ENCODE measurements at places on chromosomes 4 and X.
A peak's percentile ranks its signal among the peaks of the same experiment; 100 is the strongest.

- DNase-seq: no peak
Observed at GRCh38 chr4:182554736-182555135, 311.5 kb downstream of the TENM3 start.

- DNase-seq: no peak
Observed at GRCh38 chr4:17740702-17741101, 40.7 kb downstream of the FAM184B start.

- DNase-seq: no peak
Observed at GRCh38 chr4:142091691-142092182, 455.4 kb downstream of the IL15 start.

GRCh38 chr4:184250795-184251669 lies 33.4 kb upstream of the ENPP6 start:
- DNase-seq: peak; percentile 5

DNA sequence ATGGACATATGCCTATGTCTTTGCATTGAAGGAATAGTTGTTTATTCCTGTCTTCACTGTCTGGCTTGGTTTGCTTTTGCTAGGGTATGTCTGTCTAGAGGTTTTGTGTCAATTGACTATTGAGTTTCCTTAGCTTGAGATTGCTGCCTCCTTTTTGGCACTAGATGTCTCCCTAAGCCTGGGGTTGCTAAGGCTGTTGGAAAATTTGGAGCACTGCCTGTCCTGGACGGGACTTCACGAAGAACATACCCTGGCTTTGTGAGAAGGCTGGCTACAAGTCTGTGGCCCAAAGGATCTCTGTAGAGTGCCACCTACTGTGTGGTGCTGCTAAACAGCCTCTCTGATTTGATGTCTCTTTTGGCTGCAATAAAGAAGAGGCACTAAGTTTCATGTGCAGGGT lies 183.8 kb upstream of the NUDT10 start:
- DNase-seq: no peak

DNA sequence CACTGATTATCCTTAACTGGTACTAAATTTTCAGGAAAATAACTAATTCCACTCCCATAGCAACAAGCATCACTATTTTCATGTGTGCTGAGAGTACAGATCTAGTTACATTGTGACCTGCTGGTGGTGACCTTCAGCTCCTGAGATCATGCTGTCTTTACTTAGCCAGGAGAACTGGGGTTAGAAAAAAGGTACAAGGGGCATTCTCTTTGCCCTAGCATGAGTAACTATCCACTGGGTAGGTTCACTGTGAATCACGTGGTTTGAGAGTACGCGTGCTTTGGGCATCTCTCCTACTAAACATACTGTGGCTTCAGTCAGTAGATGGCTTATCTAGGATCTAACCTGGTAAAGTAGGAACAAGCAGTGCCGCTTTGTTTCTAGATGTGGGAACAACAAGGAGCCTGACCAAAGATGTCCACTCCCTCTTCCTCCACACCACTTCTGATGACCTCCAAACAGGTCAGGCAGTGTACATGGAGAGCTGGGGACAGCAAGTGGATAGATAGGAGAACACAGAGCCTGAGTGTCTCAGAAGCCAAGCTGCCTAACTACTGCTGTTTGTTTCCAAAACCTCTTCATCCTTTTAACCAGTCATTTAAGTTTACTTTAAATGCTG lies 90.2 kb downstream of the CBR4 start:
- DNase-seq: no peak

DNA sequence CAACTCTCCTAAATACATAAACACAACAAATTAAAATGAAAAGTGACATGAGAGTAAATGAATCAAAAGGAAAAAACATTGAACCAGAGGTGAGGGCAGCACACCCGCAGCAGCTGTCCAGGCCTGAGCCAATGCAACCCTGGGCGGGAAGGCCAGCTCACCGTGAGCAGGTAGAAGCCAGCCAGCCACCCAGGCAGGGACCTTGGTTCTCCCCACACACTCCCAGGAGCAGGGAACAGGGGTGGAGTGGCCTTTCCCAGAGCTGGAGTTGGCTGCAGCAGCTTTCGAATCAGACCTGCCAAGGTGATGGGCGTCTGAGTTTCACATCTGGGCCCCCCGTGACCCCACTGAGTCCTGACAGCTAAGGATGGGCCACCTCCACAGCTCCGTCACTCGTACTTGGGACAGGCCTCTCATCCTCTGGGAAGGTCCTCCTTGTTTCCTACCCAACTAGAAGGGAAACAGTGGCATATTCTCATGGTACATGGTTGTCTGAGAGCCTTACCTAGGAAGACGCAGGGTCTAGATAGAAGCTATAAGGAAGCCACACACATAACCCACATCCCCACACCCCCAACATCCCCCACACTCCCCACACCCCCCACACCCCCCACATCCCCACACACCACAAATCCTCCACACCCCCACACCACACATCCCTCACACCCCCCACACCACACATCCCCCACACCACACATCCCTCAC lies 172.2 kb downstream of the DCLK2 start:
- no peak for DNase-seq

DNA sequence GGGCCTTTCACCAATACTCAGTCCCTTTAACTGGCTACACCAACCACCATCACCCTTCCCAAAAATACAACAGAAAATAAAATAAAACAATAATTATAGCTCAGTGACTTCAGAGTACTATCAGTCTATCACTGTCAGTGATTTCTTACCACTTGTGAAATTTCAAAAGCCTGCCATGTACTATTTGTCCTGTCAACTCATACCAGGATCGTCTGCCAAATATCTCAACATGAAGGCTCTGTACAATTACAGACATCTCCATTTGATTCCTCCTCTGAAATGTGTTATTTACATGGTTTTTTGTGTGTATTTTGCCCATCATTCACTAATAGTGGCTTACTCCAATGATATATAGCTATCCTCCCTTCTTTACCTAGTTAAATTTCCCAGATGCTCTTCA lies 772.0 kb downstream of the IL1RAPL1 start:
- DNase-seq: no peak

GRCh38 chrX:65750674-65751469 lies 83.4 kb downstream of the MSN start:
- no peak for DNase-seq

GRCh38 chrX:85109235-85109634 lies 105.6 kb downstream of the APOOL start:
- no peak for DNase-seq

GRCh38 chrX:42242004-42242403 lies 318.6 kb upstream of the CASK start:
- no peak for DNase-seq

DNA sequence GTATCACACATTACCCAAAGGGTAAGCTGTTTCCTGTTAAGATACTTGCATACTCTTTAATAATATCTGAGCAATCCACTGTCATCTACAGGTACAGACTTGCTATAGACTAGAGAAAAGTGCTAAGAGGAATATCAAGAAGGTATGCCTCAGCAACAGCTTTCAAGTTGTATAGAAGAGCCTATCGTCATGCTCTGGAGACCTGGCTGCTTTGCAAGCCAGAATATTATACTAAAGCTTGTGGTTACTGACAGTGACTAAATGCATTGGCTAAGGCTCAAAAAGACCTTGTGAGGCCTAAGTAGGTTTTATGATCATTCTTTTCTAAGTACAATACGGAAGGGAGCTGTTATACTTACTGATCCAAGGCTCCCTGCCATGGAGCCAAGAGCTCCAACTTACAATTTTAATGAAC lies 11.3 kb downstream of the LAMP2 start:
- DNase-seq: no peak

DNA sequence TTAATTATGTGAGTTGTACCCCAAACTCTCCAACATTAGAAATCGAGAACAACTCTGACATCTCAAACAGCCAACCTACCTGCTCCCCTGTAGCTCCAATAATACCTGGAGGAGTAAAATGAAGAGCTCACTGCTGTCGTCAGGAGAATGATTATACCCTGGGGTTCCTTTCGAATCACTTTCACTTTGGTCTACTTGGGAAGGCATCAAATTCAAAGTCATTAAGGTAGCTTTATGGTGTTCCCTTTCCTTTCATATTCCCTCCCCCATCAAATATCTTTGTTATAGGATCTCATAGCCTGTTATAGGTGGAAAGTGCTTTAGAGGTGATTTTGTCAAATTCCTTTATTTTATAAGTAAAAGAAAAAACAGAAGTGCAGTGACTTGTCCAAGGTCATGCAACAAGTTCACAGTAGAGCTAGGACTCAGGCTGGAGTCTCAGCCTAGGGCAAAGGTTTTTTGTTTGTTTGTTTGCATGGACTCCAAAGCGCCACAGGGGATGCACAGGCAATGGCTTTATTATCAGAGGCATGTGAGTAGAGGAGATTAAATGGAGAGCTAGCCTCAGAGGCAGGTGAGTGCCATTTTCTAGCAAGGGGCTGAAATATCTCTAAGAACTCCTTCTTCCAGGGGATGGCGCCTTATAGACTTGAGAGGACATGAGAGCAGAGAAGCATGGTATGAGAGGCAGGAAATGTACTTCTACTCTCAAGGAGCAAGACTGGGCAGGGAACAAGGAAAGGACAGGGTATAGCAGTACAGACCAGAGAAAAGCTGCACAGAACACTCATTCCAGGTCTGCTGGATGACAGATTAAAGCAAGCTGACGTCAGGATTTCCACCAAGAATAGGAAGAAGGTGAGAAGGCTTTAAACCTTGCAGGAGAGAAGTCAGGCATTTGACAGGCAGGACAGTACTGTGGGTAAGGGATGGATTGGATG lies 262.1 kb upstream of the GPC4 start:
- no peak for DNase-seq

GRCh38 chrX:142998447-142999198 lies 27.1 kb upstream of the SPANXN4 start:
- no peak for DNase-seq

GRCh38 chr4:183129125-183129524 lies 30.1 kb downstream of the WWC2 start:
- DNase-seq: no peak

DNA sequence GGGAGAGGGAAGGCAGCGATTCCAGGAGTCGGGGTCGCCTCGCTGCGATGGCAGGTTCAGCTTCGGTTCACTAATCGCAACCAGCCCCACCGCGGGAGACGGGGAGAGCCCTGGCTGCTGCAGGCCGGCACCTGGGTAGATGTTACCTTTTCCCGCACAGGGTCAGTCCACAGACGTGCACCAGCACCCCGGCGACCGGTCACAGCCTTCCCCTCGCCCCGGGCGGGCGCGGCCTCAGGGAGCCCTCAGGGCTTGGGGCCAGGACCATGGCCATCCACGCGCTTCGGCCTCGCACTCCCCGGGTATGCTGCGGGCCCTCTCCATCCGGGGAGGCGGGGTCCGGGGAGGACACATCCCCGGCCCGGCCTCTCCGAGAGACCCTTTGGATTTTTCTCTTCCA lies 26.1 kb upstream of the EXOC1L start:
- no peak for DNase-seq

DNA sequence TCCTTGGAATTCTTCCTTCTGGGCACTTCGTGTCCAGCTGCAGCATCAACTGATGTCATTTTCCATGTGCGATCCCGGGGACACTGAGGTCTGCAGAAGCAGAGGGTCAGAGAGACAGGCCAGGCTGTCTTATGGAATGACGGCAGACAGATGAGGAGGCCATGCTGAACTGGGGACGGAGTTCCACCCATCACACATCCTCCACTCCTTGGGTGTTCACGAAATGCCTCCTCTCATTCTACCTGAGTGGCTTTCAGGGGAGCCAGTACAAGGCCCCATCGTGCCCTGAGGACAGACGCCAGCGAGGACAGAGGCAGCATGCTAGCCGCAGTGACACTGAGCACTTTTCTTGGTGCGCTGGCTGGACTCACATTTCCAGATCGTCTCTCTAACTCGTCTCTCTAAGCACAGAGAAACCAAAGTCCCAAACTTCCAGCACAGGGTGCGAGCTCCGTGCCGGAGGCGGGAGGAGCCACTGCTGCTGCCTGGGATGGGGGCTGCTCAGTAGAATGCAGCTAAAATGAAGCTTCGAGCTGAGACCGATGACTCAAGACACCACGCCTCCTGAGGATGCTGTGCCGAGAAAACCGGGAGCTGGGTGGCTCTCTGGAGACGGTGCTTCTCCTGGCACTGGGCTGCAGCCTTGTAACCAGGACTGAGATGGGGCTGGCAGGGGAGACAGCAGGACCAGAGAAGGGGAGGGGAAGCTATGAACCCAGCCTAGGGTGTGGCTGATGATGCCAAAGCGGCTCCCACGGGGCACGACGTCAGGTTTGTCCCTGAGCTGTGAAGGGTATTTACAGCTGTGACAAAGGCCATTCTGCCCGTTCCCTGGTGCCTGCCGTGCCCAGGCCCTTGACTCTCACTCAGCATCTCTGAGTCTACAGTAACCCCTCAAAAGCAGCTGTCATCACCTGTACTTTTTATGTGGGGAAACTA lies 8.2 kb downstream of the ABLIM2 start:
- DNase-seq: no peak

GRCh38 chr4:69757464-69757863 lies 3.0 kb downstream of the SULT1B1 start:
- DNase-seq: no peak

DNA sequence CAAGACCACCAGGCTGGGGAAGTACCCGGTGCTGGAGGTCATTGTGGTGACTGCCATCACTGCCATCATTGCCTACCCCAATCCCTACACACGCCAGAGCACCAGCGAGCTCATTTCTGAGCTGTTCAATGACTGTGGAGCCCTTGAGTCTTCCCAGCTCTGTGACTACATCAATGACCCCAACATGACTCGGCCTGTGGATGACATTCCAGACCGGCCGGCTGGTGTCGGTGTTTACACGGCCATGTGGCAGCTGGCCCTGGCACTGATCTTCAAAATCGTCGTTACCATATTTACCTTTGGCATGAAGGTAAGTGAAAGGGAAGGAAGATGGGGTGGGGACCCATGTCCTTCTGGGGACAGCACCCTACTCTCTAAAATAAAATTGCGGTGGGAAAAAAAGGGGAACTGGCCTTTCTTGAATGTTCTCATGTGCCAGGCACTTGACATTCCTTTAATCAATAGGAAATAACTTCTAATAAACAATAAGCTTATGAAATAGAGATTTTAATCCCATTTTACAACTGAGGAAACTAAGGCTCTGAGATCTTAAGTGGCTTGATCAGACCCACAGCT lies 51.6 kb downstream of the CLCN4 start:
- DNase-seq: no peak

GRCh38 chr4:119243868-119244267 lies 31.4 kb downstream of the USP53 start:
- no peak for DNase-seq

All from NCI-H1105 (cell line).